Fibroblast of mammary gland (primary cell): ENCODE measurements at places on chromosomes 2 and 18.

- DNase-seq, result peak; percentile 70
Observed at GRCh38 chr2:66790651-66791181, 355.8 kb downstream of the MEIS1 start.

DNA sequence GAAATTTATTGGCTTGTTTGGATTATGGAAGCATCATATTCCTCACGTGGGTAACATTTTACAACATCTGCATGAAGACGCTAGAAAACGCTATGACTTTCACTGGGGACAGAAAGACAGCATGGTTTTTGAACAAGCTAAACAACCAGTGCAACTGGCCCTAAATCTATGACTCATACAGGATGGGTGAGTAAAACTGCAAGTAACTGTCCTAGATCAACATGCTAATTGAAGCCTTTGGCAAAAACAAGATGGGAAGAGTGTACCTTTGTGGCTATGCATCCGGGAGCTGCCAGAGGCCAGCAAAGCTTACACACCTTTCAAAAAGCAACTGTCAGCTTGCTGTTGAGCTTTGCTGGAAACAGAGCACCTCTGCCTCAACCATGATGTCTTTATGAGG, 1096.0 kb upstream of the DDX18 start:
- no peak for DNase-seq

- no peak for DNase-seq
Observed at GRCh38 chr2:241926541-241927311, 57.2 kb downstream of the RTP5 start.

- DNase-seq, result peak; percentile 18
Observed at GRCh38 chr2:202036601-202037037, 3.0 kb downstream of the FZD7 start.

DNA sequence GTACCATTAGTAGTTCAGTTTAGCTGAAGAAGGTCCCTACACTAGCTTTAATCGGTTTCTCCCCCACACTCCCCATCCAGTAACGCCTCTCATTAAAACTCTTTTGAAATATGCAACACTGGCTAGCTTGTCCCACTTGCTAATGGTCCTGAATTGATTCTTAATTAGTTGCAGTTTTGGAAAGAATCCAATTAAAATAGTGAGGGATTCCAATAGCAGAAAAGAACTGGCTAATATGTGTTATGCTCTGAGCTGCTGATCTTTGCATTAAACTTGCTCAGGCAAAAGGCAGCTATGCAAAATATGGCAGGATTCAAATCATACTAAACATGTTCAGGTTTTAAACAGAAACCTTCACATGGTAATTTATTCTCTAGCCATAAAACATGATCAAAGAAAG, 252.5 kb upstream of the HNRNPA3 start:
- DNase-seq, result no peak

- peak; percentile 69 for DNase-seq
Observed at GRCh38 chr2:133780099-133780996, 212.1 kb upstream of the NCKAP5 start.

DNA sequence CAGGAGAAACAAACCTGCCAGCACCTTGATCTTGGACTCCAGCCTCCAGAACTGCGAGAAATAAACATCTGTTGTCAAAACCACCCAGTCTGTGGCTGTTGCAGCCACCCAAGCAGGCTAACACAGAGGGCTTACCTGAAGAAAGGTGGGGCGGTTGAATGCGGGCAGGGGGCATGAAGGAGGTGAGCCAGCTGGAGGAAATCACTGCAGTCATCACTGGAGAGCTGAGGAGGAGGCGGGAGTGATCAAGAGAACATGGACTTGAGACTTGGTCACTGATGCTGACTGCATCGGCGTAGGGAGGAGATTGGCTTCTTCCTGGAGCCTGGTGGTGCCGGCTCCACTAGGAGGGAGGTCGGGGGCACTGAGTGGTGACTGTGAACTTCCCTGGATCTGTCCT, 14.6 kb upstream of the ARMC9 start:
- no peak for DNase-seq

- no peak for DNase-seq
Observed at GRCh38 chr2:177882501-177882900, 190.1 kb downstream of the PDE11A start.
